Kasumi-1 (cell line): ENCODE measurements at places on chromosomes 5 and 9.

DNA sequence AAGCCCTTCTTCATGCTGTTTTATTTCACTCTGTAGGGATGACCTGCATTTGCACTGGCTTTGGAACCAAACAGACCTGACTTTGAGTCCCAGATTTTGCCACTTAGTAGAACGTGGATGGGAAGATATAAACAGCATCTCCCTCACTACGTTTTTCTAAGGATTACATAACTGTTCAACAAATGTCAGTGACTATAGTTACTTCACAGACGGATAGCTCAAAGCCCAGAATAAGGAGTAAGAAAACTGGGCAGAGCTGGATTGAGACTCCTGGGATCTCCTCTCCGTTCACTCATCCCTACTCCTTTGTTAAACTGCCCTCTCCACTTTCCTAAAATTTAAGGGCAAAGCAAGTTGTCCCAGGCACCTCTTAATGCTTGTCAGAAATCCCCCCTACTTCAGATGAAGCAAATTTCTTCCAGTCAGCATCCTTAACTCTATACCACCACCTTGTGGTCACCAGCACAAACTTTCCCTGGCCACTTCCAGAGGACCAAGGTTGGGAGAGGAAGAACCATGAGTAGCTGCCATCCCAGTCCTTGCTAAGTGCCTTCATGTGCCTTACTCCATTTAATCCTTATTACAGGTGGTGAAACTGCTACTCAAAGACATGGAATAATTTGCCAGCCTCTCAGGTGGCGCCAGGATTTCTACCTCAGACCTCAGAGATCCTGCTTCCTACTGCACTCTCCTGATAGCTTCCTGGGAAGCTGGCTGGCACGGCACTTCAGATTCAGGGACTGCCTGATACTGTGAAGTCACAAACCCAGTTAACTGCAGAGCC lies 38.4 kb downstream of the EGR1 start:
- peak; percentile 83 for DNase-seq

- no peak for DNase-seq
Measured at GRCh38 chr9:79661279-79661678, 89.5 kb downstream of the TLE4 start.

GRCh38 chr9:127568618-127568970 lies 43.5 kb upstream of the STXBP1 start:
- DNase-seq, result no peak

DNA sequence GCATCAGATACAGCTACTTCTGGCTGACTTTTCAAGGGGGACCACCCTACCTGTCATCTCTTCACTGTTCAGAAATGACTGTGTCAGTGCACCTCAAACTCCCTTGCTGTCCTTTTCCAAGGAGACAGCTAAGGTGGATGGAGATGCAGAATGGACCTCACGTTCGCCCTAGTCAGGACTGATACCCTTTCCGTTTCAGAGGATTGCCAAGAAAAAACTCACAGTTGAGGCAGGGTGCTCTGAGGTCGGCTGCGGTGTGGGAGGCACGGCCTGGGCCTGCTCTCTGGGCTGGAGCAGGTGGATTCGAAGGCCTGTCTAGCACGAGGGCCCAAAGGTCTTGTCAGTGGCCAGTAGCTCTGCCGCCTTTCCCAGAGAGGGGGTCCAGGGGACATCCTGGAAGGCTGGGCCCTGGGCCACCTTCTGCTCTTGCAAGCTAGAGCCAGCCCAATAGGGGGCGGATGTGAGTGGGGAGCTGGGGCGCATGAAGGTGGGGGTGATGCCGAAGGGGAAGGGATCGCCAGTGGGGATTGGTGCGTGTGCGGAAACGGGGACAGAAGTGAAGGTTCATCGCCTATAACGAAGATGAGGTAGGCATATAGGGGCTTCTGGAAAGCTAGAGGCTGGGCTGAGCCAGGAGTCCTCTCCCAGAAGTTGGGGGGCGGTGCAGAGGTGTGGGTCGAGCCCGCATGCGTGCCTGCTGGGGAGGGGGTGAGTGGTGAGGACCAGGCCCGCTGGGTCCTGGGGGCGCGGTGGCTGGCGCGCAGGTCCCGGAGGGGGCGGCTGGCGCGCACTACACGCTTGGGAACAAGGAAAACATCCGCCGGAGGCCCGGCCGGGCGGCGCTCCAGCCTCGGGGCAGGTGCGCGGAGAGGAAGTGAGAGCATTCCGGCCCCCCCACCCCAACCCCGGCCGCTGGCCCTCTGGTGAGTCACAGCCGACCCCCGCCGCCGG lies 2.5 kb upstream of the MSMP start:
- DNase-seq, result peak; percentile 73

GRCh38 chr9:111588846-111589245 lies 10.6 kb downstream of the PTGR1 start:
- DNase-seq, result no peak

GRCh38 chr9:73152953-73153352 lies 1.3 kb downstream of the ANXA1 start:
- DNase-seq, result peak; percentile 64

GRCh38 chr9:22040760-22041159 lies 31.7 kb upstream of the CDKN2B start:
- DNase-seq, result no peak

DNA sequence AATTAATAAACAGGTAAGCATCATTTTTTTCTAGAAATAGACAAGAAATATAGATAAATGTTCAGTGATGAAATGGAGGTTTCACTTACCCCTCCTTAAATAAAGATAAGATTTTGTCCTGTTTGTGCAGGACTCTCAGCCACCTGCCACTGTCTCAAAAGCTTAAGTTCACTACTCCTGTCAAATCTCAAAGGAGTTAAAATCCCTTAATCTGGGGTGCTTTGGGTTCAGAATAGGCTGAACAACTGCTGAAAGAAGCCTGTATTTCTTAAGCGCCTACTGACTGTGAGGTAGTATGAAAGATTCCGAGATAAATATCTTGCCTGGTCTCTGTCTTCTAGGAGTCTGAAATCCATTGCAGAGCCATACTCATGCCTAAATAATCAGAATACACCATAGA lies 3.7 kb upstream of the BRINP1 start:
- DNase-seq, result no peak

DNA sequence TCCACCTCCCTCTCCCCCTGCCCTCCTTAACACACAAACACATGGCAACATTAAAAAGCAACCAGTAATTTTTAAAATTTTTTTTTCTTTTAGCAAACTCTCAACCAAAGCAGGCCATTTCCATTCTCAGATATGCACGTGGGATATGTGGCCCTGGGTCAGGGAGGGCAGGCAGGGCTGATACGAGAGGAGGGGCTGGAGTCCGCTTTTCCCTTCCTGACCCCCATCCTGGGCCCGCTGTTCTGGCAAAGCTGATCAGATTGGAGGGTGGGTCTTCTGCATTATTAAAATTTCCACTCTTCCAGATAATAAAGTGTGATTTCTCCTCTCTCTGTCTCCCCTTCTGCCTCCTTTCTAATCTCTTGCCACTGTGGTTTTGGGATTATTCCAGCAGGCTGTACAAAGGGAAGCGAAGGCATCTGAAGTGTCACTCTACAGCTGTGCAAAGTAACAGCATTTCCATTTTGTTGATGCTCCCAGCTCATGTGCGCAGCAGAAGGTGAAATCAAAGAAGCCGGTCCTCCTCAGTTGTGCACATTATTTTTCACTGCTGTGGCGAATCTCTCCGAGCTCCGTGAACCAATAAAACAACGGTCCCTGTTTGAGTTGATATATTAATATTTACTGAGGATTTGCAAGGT lies 12.0 kb downstream of the IRX1 start:
- no peak for DNase-seq

GRCh38 chr9:112032743-112033142 lies 136.1 kb downstream of the UGCG start:
- no peak for DNase-seq

DNA sequence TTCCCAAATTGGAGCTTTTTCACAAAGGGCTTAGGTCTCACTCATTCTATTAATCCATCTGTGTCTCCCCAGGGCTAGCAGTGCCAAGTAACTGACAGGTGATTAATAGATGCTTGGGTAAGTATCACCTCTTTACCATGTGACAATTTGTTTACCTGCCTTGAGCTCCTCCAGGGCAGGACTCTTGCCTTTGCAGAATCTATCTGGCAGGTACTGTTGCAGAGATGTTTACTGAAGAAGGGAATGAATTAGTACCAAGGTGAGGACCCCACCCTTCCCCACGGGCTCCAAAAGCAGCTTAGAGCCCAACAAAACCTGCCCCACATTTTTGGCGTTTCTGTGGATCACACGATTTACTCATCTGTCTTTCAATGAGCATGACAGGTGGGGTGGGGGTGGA lies 698 bp upstream of the TGFBI start:
- no peak for DNase-seq

- DNase-seq, result no peak
Measured at GRCh38 chr5:142170254-142170953, 61.8 kb downstream of the NDFIP1 start.

DNA sequence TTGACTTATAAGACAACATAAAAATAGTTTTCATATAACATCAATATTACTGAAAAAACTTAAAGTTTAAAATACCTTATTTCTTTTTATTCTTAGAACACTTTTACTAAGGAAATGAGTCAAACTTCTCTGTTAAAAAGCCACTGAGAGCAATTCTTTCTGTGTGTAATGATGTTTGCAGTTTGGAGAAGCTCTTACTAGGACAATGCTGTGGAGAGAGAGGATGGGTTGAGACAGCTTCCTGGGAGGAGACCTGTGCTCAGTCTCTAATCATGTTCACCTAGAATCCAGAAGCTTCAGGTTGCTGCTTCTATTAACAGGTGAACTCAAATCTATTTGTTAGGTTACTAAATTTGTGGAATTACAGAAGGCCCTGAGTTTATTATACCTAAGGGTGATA lies 198.5 kb downstream of the DNAH5 start:
- DNase-seq, result no peak

DNA sequence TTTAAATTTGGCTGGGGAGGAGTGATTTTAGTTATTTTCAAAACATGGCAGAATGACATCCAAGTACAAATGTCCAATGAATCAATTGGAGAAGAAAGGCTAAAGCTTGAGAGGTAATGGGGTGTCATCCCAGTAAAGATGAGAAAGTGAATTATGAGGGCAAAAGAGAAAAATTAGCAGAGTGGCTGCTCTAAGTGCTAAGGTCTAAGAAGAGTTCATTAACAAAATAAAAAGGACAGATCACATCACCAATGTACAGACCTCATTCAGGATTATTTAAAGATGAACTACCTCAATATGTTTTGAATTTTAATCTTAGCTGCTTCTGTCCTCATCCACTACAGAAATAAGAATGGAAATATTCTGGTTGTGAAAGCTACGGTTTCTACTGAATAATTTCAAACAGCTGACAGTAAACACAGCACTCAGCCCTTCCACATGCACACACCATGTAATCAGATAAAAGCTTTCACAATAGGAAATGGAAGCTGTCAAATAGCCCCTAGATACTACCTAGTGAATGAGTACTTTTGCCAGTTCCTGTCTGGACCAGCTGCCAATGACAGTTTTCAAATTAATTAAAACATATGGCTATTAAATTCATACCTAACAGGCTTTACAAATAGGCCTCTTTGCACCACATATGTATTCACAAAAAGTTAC lies 171.5 kb downstream of the SSBP2 start:
- DNase-seq, result no peak

- no peak for DNase-seq
Measured at GRCh38 chr5:143447983-143448382, 44.5 kb upstream of the NR3C1 start.

GRCh38 chr5:39675676-39676075 lies 250.9 kb upstream of the DAB2 start:
- no peak for DNase-seq

GRCh38 chr9:21030389-21031035 lies 928 bp downstream of the HACD4 start:
- DNase-seq, result peak; percentile 65

GRCh38 chr5:151496041-151496484 lies 48.7 kb downstream of the SLC36A1 start:
- DNase-seq, result no peak

- DNase-seq, result no peak
Measured at GRCh38 chr9:89678396-89679015, 73.7 kb downstream of the GADD45G start.
